Activated CD8-positive, alpha-beta memory T cell treated with anti-CD3 and anti-CD28 coated beads for 1 hour (primary cell): ENCODE measurements at places on chromosomes 4 and X.

GRCh38 chr4:157701695-157701994 is 471.2 kb downstream of the GASK1B start:
- no peak for DNase-seq

DNA sequence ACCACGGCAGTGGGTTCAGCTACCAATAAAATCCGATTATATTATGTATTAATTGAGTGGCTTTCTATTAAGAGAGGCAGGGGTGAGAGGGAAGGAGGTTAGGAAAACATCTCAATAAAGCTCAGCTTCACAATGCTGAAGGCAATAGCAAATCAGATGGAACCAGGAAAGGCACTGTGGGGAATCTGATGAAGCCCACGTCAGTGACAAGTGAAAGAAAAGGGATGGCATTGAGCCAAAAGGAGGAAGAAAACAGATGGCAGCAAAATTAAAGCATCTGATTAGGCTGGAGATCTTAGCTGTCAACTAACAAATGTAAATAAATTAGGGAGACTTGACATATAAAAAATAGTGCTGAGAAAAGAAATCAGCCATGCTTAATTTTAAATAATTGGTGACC is 180.9 kb downstream of the RASL11B start:
- no peak for DNase-seq

DNA sequence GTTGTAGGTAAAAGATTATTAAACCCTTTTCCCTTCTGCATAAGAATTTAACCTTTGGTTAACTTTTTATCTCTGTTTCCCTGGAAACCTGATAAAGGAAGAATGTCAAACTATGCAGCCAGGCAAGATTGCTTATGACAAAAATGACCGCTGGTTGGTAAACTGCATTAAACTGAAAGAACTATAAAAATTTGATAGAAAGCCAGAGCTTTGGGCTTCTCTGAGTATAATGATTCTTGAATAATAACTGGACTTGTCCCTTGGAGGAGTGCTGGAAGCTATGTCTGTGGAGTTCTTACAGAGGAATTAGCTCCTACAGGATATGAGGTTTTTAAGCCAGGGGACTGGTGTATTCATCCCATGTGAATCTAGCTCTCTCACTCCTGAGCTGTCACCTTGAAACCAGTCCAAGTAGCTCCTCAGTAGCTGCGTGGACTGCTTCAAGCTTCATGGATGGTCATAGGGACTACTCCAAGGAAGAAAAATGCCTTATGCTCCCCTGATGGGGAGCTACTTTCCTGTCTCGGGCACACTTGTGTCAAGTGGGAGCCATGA is 52.0 kb downstream of the RASL11B start:
- no peak for DNase-seq

DNA sequence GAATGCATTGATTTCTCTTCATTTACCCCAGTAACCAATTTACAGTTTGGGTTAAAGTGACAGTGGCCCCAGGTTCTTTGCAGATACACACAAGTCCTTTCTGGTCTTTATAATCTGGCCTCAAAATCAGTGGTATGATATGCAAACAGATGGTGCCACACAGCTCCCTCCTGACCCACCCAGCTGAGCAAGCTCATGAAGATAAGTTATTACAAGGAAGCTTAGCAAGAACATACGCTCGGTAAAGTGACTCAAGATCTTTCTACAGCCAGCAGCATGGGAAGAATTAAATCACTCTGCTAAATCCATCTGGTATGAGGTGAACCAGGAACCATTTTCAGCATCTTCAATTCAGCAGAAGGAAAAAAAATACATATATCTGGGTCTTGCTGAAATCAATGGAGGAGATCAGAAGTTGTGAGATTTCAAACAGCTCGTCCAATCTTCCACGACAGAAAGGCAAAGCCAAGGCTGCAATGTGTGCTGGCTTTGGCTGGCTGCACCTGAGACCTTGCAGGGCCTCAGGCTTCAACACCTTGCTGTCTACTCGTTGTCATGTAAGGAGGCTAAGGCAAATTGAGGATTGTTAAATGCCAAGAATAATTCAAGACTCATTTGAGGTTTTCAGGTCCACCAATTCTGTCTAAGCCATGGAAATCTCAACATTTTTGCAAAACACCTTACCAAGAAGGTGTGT is 28.2 kb downstream of the SEL1L3 start:
- DNase-seq, result no peak

DNA sequence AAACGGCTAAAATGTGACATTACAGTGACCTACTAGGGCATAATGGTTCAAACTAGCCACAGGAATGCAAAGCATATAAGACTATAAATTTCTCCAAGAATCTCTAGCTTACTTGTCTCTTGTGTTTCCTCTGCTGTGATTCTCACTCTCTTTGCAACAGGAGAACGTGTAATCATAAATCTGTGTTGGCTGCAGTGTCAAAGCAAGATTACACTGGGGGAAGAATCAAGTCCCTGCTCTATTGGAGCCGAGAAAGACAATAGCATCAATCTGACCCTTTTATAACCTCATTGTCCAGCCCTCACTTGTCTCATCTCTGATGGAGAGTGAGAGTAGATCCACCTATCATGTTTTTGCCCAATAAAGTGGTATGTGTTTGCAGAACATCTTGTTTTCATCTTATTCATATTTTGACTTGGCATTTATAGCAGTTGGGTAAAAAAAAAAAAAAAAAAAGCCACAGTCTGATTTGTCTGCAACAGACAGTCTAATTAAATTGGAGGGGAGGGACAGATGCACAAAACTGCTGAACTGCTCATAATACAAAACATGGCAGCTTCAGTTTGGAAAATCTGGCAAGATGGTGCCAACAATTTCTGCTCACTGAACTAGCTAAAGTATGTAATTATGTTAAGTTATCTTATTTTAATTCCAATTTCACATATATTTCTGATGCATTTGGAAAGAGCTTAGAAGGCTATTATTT is 165.0 kb upstream of the GABRA2 start:
- no peak for DNase-seq
